ENCODE measurements at places on chromosomes 6 and 20.

DNA sequence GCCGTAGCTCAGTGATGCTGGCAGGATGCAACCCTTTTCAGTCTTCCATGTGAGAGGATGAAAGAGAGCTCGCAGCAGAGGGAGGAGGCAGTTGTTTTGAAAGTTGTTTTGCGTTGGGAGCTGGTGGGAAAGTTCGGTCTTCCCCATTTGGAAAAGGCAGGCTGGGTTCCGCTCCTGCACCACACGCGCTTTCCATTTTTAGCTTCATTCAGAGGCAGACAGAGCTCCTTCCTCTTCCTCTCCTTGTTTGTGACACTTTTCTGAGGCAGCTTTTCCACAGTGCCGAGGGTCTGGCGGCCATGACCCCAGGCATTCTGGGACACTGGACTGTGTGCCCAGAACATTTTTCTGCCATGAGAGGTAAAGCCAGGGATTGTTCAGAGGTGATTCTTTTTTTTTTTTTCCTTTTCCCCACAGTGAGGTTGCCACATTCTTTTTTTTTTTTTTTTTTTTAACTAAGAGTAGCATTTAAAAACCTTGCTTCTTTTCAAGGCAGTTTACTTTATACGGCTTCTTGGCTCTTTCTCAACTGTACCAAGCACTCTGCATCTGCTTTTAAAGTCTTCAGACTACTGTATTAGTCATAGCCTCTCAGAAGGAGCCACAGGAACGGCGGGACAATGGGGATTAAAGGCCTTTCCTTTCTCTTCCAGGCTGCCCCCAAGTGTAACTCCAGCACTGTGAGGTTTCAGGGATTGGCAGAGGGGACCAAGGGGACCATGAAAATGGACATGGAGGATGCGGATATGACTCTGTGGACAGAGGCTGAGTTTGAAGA, 1.6 kb downstream of the PRDM1 start:
- peak; percentile 69 for DNase-seq

DNA sequence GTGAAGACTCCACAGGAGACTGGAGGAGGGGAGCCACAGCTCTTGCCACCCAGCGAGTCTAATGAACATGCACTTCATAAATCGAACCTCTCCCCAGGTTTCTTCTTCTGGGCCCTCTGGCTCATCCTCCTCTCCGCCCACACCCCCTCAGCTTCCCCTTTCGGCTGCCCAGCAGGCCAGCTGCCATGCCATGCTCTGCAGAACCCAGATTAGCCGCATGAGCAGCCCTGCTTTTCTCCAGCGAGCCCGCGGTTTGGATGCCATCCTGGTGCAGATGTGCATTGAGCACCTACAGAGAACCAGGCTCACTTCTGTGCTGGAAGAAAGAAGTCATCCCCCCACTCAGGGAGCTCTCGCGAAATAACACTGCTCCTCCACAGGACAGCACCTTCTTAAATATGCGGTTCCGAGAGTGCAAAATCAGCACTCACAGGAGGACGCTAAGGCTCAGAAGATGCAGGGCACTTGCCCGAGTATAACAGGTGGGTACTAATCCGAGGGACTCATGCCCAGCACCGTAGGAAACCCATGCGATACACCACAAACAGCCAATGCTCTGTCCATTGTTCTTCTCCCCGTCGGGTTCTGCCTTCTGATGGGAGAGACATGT, 143.0 kb upstream of the THBS2 start:
- DNase-seq, result no peak

- no peak for DNase-seq
Observed at GRCh38 chr6:8113131-8113654, 10.8 kb upstream of the EEF1E1 start.

DNA sequence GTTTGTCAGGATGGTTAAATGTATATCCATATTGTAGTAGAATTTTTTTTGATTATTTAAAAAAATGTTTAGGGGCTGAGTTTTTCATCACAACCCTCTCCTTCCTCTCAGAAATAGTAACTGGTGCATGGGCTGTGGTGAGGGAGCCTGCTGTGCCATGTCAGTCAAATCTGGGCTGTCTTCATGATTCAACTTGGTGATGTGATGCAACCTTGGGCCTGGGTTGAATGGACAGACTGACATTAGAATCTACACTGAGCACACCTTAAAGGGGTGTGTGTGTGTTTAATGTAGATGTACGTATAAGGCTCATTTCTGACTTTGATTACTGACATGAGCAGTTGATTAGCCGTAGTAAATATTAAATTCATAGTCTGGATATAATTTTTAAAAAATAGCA, 3.7 kb downstream of the TJAP1 start:
- DNase-seq, result no peak

- peak; percentile 64 for DNase-seq
Observed at GRCh38 chr6:56541741-56542360, 100.8 kb downstream of the DST start.

GRCh38 chr20:41135187-41135887, 2.0 kb upstream of the PLCG1 start:
- no peak for DNase-seq

GRCh38 chr6:136628996-136629395, 78.8 kb upstream of the MAP7 start:
- DNase-seq, result no peak

- DNase-seq, result no peak
Observed at GRCh38 chr6:146154197-146154596, 125.3 kb downstream of the GRM1 start.

DNA sequence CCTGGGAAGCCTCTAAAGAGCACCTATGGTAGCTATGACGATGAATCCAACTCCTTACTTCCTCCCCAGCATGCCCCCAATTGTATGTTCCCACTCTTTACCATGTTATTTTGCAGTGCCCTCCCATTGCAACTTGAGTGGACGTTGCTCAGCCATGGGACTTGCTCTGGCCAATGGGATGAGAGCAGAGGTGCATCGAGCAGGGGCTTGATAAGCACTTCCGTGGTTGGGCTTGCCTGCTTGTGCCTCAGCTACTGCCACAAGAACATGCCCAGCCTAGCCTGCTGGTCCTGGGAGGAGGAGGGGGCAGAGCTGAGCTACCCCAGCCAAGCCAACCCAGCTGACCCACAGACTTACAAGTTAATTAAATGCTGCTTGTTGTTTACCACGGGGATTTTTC, 71.1 kb upstream of the CTNNBL1 start:
- DNase-seq, result no peak

DNA sequence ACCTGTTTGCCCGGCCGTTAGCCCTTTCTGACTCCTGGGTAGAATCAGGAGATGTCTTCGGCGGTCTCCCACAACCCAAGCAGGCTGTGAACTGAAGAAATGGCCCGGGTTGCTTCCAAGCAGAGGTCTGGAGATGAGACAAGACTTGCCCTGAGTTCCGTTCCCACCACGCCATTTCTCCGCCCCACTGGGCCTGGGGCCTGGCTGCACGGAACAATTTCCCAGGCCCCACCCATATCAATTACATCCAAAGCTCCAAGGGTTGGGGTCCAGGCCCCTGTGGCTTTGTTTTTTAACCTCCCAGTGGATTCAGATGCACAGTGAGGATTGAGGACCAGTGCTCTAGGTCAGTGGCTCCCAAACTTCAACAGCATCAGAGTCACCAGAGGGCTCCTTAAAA, 214.5 kb upstream of the ARID1B start:
- no peak for DNase-seq

DNA sequence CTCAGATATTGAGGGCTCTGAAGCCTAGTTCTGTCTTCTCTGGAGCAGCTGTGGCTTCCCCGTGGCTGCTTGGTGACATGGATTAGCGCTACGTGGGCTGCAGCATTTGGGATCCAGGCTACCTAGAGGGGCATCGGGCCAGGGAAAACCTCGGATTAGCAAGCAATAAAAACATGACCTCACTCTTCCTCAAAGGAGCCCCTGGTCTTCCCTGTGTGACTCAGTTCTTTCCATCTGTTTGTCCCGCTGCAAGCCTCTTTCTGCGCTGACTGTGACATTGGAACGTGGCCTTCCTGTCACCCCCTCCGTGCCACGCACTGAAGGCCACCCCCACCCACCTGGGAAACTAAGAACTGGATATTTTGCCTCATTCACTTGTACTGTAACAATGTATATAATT, 3.6 kb downstream of the MRGBP start:
- DNase-seq, result no peak

DNA sequence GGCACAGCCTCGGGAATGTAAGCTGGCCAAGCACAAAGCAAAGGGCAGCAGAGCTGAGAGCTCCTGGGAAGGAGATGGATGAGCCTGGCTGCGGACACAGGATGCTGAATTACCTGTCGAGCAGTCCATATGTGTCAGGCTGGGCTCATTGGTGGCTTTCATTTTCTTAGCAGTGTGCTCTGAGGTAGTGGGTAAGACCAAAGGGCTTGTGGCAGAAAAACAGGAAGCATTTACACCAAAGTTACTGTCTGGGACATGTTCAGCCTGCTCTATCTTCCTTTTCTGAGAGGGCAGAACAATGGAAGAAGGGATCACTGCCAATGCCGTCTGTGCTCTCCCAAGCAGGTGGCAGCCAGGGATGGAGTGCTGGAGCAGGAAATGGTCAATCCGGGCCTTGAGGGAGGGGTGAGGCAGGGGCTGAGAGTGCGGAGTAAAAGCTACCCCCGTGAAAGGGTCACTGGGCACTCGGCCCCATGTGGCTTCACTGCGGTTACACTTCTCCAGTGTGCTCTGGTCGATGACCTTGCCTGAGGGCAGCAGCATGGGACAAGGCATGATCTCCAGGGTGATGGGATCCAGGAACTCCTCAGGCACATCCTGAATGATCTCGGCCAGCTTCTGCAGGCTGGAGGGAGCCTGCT, 36.9 kb upstream of the AVP start:
- no peak for DNase-seq

DNA sequence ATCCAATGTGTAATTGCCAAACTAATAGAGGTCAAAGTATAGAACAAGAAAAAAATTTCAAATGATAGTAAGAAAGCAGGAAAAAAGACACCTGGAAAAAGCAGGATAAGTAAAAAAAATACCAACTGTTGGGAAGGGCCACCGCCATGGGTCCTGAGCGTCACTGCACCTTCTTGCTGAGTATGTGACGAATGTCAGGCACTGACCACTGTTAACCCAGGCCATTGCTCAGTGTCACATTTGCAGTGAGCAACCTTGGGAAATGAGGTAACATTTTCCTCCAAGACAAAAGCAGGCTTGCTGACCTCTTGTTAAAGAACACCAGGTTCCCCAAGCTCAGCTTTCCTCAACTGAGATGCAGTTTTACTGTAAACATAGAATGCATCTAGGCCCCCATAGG, 15.6 kb upstream of the RPS6KA2 start:
- DNase-seq, result no peak

DNA sequence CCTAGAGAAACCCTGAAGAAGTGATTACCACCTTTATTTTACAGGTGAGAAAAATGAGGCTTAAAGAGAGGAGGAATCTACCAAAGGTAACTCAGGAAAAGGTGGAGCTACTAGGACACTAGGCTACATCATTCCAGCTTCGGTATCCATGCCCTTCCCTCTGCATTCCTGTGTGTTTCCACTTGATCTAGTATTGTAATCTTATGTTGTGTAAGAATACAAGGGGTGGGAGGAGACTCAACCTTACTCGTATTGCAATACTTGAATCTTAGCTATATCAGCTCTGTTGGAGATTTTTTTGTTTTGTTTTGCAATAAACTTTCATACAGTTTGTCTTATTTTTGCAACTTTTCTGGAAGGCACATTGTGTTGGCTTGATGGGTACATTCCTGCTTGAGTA, 742.4 kb downstream of the PTPRT start:
- no peak for DNase-seq

DNA sequence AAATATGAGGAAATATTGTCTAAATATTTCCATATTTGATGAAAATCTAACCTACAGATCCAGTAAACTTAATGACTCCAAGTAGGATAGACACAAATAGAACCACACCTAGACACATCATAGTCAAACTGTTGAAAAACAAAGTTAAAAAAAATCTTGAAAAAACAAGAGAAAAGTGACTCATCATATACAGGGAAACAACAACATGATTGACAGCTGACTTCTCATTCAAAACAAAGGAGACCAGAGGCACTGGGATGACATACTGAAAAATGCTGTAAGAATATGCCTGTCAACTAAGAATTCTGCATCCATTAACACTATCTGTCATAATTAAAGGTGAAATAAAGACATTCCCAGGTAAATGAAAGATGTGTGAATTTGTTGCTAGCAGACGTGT, 38.8 kb downstream of the BMP2 start:
- no peak for DNase-seq

DNA sequence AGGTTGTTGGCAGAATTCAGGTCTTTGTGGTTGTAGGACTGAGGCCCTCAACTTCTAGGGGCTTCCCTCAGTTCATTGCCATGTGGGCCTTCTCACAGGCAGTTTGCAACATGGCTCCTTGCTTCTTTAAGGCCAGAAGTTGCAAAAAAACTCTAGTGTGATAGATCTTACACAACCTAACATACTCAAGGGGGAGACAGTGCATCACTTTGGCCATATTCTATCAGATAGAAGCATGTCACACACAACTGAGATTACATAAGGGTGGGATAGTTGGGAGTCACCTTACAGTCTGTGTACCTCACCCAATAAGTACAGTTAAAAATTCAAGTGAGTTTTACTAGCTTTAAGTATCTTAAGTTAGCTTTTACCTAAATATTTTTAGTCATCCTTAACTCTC, 1.6 kb downstream of the SIRPD start:
- DNase-seq, result no peak

Measured in pons (tissue), 1 donor.